8988T (cell line): ENCODE measurements at places on chromosomes 2 and 18.

DNA sequence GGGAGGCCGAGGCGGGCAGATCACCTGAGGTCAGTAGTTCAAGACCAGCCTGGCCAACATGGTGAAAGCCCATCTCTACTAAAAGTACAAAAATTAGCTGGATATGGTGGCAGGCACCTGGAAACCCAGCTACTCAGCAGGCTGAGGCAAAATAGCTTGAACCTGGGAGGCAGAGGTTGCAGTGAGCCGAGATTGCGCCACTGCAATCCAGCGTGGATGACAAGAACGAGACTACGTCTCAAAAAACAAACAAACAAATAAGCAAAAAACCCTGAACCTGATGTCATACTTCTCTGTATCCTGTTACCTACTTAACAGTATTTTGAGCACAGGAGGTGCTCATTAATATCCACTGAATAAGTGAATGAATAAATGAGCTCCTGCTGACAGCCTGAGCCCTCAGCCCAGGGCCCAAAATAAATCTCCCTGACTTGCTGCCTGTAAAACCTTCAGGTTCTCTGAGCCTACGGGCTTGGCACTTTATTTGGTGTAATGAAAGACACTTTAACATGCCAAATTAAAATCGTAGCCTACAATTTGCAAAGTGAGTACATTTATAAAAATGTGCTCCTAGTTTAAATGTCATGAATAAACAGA, 215.1 kb downstream of the ZNF385B start:
- DNase-seq, result no peak

- DNase-seq, result no peak
These were observed 155.1 kb upstream of the RASGRP3 start for GRCh38 chr2:33321236-33321771.

DNA sequence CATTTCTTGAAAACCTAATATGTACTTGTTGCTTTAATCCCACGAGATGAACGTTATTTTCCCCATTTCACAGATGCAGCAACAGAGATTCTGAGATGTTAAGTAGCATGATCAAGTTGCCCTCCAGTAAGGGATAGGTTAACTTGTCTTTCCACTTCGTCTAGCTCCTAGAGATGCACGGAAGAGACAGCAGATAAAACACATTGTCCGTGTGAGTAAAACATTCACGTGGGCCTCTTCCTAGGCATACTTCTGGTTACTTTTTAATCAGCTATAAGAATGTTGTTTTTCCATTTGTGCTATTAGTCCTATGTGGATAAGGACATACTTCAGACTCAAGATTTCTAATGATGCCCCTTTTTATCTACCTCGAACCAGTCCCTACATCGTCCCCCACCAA, 1.2 kb upstream of the ARHGAP28 start:
- no peak for DNase-seq

DNA sequence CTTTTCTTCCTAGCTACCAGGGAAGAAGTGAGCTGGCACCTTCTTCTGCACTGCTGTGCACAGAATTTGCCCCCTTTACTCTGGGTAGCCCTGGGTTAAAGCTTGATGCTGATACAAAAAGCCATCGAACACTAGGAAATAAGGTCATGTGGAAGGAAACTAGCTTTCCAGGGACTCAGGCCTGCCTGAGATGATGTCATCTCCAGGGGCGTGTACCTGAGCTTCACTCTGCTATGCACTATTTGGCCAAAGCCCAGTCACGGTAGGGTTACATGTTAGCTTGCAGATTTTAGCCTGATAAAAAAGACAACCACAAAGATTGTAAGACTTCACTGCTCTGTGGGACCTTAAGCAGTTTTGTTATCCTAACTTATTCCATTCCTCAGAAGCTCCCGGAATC, 20.4 kb downstream of the EDAR start:
- no peak for DNase-seq

GRCh38 chr2:3594493-3595281, at the start of gene COLEC11:
Gene COLEC11 (plus strand): TSS chr2:3595112. CDS start chr2:3604341, 9,229 bp downstream.
- DNase-seq, result no peak

- DNase-seq, result no peak
These were observed 972 bp downstream of the IL1R1 start for GRCh38 chr2:102143450-102143985.

DNA sequence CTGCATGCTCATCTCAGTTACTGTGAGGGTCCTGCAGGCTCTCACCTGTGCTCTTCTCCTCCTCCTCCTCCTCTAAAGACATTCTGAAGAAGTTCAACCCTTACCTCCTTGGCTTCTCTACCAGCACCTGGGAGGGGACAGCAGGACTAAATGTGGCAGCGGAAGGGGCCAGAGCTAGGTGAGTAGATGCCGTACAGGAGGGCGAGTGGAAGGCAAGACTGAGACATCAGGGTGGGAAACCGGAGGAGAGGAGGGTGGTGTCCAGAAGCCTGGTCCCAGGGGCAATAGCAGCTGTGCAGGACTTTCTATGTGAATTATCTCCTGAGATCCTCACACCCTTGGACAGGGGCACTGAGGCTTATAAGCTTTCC, 124.9 kb downstream of the PLB1 start:
- no peak for DNase-seq

DNA sequence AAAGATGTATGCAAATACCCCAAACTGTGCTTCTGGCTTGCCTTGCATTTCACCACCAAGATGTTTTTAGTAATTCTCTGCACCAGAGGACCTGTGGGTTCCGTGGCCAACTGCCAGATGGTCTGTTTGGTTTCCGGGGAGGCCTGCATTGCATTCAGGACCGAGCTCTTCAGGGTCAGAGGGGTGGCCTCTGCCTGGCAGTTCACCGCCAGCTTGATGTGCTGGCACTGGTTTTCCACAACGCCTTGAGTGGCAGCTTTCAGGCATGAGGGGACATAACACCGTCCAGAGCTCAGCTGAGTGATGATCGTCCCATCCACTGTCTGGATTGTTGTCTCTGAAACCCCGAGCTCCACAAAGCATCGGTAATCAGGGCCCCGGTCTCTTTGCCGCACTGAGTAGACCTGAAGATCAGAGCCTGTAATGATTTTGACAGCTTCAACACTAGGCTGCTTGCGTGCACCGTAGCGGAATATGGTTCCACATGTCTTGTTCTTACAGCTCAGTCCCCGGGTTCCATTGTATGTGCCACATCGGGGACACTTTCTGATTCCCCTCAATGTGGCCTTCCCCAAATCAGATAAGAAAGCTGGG, 9.4 kb downstream of the C2orf42 start:
- no peak for DNase-seq

DNA sequence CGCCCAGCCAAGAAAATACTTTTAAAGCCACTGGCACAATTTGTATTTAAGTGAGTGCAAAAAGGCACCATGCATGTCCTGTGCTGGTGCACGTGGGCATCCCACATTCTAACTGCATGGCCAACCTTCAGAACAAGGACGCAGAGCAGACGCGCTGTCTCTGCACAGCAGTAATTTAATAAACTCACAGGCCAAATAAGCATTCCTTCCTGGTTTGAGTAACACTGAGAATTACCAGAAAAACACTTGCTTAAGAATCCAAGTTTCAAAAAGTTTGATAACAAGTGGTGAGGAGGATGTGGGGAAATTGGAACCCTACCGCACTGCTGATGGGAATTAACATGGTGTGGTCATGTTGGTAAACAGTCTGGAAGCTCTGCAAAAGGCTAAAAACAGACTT, 38.7 kb downstream of the RPL31 start:
- no peak for DNase-seq

DNA sequence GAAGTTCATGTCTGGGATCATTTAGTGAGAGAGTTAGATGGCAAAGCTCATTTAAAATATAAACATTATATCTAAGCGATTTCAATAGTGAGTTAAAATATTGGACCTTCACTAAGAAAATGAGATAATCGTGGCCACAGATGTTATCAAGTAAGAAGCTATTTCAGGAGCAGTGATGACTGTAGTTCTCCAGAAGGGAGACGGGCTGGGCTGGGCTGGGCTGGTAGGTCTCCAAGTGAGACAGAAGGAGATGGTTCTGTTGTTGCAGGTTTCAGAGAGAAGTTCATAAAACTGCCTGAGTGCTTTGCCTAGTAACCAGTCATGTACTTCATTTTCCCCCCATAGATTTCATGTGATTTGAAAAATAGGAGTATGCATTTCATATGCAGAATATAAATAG, 130.1 kb upstream of the DAPL1 start:
- DNase-seq, result no peak

- DNase-seq, result no peak
These were observed 68.3 kb downstream of the TET3 start for GRCh38 chr2:74052732-74053710.

GRCh38 chr2:157336137-157337010, 10.8 kb upstream of the ERMN start:
- DNase-seq, result no peak

DNA sequence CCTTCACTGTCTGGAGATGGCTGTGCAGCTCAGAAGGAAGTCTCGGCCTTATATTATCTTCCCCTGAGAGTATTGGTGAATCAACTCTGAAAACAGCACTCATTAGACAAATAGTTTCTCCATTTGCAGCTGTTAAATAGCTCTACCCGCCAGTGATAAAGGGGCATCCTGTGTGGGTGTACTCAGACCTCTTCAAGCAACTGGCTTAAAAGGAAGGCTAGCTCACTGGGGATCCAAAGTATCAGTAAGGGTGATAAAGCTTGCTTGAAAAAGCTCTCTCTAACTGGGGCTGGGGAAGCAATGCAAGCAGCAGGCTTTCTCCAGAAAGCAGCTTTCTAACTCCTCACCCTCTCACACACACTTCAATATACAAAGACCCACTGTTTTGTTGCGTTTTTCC, 64.9 kb upstream of the PSMD14 start:
- no peak for DNase-seq

DNA sequence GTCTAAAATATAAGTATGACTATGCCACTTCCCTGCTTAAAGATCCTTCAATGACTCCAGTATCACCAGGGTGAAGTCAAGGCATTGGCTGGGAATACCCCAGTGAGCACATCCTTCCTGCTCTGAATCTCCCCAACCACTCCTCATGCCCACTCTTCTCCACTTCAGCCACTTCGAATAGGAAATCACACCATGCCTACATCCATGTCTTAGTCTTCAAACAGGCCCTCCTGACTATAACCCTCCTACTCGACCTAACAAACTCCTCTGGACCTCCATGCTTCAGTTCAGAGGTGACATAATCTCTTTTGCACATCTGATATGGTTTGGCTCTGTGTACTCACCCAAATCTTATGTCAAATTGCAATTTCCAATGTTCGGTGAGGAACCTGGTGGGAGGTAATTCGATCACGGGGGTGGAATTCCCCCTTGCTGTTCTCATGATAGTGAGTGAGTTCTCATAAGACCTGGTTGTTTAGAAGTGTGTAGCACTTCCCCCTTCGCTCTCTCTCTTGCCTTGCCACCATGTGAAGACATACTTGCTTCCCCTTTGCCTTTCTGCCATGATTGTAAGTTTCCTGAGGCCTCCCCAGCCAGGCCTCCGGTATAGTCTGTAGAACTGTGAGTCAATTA, 87.8 kb upstream of the TFCP2L1 start:
- no peak for DNase-seq

DNA sequence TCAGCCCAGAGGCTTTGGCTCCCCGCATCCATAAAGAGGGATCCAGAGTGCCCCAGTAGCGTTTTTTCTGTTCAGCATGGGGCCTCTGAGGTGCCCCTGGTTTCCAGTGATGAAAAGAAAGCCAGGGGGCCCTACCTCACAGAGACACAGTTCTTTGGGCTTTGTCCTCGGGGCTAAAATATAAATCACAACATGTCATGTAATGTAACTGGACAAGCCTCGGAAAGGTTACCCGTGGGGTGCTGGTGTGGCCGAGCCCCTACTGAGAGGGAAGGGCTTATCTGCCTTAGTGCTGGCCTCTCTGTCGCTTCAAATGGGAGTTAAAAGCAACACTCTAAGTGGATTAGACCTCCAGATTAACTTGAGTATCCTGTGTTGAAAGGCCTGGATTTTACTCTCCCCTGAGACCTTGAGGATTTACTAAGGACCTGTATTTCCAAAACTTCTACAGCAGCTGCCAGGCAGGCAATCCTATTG, 251.6 kb upstream of the APCDD1 start:
- DNase-seq, result no peak

DNA sequence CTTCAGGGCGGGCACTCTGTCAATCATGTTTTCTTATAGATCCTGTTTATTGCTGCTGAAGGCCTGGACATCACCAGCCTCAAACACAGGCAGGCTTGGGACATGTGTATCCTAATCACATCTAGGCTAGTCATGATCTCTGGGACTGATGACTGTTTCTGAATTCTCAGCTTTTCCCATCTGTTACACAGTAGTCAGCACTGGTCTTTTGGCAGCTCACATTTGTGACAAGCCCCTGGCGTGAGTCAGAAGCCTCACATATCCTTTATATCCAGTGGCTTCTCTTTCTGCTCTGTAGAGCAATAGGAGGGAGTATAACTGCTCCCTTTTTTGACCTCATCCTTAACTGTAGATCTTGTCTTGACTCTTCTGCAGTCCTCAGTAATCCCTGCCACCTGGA, 4.5 kb downstream of the SEMA4F start:
- DNase-seq, result no peak

DNA sequence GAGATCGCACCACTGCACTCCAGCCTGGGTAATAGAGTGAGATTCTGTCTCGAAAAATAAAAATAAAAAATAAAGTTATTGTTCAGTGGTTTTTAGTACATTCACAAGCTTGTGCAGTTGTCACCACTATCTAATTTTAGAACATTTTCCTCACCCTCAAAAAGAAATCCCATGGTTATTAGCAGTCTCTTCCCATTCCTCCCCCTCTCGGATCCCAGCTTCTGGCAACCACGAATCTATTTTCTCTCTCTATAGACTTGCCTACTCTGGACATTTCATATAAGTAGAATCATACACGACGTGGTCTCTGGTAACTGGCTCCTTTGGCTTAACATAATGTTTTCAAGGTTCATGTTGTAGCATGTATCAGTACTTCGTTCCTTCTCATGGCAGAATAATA, 38.6 kb downstream of the CABLES1 start:
- no peak for DNase-seq

DNA sequence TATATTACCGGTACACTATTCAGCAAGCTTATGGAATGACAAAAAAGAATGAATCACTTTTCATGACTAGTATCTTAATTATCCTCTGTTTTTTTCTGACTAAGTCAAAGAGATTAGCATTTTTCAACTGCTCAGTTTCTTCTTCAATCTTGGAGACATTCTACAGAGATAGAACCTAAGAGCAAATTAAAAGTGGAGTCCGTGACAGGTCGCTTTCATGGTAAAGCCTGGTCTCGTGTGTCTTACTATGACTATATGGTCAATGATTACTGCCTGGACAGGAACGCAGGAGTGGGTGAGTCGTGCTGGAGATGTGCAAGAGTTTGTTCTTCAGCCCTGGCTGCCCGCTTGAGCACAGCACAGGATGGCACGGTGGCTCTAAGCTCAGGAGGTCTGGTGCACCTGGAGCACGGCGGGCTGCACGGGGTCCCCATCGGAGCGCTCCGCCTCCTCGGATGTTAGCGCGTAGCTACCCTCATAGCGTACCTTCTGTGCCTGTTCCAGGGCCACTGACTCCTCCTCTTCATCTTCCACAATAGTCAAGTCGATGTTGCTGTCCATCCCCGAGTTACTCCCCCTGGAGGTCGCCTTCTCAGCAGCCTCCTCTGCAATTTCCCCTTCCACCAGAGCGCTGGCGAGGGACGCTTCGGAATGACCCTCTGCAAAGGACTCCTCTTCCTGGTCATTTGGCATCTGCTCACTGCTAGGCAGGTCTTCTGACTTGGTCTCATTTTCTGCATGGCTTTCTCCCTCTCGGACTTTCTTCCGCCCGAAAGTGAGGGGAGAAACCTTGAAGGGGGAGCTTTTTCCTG, 11.1 kb downstream of the CAVIN2 start:
- no peak for DNase-seq
